ENCODE measurements at places on chromosomes 5 and 9.

DNA sequence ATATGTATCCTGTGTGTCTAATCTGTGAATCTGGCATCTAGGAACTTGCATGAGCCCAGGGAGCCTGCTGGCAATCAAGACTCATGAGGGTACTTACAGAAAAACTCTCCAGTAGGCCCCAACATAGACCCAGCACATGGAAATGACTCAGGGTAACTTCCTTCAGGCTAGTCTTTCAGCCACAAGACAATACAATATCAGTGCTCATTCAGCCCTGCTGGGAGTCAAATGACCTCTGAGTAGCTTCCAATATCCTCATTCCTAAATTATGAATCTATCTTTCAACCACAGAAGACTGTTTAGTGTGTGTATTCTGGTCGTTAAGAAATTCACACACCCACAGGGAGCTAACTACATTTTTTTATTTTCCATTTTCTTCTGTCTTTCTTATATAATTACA, 1273.0 kb downstream of the EFNA5 start:
- no peak for DNase-seq

DNA sequence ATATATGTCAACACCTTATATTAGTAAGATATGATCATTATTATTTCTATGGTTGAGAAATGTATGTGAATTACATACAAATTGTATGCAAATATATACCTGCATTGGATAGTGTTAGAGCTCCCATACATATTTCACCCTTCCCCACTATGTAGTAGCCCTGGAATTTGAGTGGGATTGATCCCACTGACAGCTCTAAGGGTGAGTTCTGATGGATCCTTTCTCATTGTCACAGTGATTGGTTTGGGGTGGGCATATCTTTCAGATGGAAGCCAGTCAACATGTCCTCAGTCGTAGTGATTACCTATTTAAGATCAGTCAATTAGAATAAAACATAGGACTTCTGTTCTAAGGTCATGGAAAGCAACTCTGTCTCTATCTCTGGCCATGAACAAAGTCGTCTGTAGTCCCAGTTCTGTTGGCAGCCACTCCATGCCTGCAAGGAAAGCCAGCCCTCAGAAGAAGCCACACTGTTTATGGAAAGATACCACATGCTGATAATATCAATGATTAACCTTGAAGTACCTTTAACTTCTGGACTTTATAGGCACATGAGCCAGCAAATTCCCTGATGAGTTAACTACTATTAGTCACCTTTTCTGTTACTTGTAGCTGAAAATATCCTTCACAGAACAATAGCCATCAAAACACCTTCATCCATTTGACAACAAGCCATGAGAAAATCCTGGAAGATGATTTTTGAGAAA, 5.1 kb upstream of the CCDC192 start:
- no peak for DNase-seq

- no peak for DNase-seq
Observed at GRCh38 chr9:2638871-2639673, 17.5 kb downstream of the VLDLR start.

DNA sequence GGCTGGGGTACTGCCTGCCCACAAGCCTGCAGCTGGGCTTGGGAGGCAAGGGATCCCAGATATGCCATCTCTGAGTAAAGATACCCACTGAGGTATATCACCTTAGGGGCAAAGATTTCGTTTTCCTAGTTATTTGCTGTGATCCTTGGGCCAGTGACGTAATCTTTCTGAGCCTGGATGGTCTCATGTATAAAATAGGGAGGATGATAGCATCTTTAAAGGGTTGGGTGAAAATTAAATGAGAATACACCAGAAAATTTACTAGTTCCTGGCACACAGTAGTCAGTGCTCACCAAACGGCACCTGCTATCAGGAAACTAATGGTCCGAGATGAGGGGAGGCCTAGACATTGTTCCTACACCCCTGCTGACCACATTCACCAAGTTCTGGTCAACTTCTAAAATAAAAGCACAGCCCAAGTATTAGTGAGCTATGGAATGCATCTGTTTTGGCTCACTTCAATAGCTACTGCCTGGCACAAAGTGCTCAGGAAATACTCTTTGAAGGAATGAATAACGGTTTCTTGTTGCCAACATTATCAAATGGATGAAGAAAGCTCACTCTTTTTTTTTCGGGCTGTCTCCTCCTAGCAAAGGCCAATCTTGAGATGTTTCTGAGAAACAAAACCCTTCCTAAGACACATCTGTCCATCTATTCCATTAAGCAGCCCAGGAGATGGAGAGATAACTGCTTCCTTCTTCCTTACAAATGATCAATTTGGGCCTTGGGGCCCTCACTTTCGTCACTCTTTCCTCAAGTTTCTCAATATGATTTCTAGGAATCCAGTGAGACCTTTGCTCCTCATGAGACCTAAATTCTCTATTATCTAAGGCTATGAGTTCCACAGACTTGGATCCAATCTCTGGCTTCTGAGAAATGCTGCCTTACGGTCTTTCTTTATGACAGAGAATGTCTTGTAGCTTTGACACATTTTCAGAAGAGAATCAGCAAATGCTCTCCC, 98.2 kb downstream of the DPYSL3 start:
- DNase-seq = no peak

DNA sequence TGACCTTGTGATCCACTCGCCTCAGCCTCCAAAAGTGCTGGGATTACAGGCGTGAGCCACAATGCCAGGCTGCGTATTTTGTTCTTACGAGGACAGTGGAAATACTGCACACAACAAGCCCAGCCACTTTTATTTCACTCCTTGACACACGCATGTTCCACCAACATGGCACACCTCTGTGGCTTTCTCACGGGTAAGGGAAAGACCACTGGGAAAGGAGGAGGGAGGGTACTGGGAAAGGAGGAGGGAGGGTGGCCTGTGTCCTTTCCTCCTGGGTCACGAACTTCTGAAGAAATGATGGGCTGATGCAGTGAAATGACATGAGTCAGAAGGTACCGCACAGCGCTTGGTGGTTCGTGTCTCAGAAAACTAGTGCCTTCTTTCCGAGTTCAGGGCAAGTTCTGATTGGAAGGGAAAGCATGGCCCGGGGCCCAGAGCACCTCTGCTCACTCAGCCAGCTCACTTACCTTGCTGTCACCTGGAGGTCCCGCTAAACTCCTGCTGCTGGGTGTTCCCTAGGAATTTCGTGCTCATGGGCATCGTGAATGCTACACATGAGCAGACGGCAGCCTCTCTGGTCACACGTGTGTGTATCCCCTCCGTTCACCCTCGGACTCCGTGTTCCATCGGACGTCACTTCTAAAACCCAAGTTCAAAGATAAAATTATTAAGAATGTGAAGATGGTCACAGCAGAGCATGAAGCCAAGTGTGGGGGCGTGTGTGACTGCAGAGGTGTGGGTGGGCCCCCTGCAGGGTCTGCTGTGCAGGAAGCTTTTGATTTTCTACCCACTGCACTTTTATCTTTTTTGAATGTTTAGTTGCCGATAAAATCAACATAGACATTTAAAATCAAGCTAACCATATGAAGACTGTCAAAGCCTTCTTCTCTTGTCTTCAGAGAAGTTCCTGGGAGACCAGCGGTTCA, 42.9 kb downstream of the LAMC3 start:
- no peak for DNase-seq

DNA sequence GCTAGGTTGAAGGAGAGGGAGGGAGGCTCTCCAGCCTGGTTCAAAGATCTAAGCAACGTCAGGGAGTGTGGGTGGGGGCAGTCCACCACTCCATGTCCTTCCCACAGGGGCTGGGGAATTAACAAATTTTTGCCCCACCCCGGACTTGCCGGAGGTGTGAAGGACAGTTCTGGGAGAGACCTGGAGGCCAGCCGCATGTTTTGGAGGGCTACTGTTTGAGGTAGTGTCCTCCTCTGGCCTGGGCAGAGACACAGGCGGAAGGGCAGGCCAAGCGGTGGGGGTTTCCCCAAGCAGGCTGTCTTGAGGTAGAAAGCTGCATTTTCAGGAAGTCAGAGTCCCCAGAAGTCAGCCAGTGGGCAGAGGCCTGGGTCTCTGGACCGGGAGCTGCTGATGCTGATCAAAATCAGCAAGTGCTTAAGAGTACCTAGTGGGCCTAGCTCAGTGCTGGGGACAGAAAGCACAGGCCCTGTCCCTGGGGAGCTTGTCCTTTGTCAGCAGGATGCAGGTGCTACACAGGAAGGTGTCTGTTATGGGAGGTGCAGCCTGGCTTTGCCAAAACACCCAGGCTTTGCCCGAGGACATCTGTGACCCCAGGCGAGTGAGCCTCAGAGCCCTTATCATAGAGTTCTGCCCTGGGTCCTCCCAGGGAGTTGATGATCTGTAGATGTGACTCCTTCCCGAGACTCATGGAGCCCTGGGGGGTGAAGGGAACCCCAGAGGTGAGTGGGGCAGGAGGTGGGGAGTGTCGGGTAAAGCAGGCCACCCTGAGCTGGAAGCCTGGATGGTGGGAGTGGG, 18.5 kb downstream of the JADE2 start:
- no peak for DNase-seq
